Stimulated activated CD4-positive, alpha-beta T cell treated with anti-CD3 and anti-CD28 coated beads, Interleukin-2, amount 100 ng/mL, for 48 hours (primary cell): ENCODE measurements at places on chromosomes 4 and X.

- DNase-seq, result no peak
Observed at GRCh38 chrX:100944601-100945000, 15.9 kb upstream of the XKRX start.

GRCh38 chr4:15325987-15326386, 101.8 kb upstream of the C1QTNF7 start:
- no peak for DNase-seq

DNA sequence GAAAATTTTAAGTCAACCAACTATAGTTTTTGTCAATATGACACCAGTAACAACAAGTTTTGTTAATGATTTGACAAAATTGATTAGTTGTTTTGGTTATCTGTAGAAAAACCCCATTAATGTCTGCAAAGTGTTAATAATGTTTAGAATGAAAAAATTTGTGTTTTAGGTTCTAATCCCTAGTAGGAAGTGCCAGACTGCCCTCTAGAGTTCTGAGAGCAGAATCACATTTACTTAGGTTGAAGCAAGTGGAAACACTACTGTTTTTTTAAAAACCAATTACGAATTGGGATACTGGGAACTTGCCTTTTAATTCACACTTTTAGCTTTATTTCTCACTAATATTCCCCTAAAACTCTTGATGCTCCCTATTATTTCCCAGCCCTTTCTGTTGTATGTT, 101.1 kb upstream of the CYLC1 start:
- DNase-seq, result no peak

- DNase-seq, result no peak
Observed at GRCh38 chr4:174631901-174632758, 109.8 kb upstream of the HPGD start.

GRCh38 chr4:124167602-124168001, 544.9 kb downstream of the ANKRD50 start:
- no peak for DNase-seq

- DNase-seq, result no peak
Observed at GRCh38 chr4:124685851-124686250, 26.7 kb downstream of the ANKRD50 start.

- DNase-seq, result no peak
Observed at GRCh38 chr4:150999086-150999485, 16.0 kb downstream of the LRBA start.

DNA sequence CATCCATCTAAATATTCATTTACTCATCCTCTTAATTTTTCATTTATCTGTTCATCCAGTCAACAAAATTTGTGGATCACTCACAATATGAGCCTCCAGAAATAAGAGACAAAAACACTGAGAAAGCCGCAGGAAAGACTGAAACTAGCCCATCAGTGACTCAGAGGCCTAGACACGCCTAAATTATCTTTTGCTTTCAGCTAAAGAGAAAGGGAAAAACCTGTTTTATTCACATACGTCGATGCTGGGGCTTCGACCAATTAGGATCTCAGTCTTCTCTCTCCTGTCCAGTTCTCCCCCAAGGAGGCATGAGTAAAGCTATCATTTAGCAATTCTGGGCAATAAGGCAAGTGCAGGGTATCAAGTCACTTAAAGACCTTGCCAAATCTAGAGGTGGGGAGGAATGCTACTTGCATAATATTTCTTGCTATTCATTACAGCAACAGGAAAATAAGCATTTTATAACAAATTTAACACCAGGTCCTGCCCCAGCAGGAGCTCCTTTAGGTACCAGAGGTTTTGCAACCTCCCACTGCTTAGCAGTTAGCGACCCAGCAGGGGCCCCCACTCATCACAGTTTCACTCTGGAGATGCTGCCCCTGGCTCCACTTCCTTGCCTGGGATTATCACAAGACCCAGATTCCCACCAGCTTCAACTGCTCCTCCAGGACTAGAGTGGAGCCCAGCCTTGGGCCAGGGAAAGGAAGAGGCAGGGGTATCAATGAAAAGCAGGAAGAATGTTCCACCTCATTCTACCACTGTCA, 30.1 kb upstream of the TMEM154 start:
- no peak for DNase-seq

DNA sequence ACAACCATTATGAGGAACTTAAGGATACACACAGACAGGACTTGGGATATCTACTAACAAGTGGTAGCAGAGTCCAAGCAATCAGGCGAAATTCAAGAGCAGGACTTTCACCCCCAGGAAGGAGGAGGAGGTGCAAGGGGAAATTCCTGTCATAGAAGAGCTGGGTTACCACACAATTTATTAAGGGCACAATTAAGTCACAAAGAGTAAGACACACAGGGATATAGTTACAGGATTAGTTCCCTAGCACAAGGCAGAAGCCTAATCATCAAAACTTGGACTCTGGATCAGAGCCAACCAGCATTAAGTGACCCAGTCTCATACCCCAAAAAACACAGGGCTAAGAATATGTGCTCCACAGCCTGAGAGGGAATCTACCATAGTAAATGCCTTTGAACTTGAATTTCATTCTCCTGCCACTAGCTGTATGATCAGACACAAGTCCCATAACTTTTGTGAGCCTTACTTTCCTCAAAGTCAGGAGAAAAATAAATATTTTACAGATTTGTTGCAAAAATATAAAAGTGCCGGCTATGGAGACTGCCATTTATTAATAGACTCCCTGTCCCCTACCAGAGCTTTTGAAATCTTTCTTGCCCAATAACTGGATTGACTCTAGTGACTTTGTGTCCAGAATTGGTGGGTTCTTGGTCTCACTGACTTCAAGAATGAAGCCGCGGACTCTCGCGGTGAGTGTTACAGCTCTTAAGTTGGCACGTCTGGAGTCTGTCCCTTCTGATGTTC, 87.0 kb downstream of the SYNPO2 start:
- no peak for DNase-seq

DNA sequence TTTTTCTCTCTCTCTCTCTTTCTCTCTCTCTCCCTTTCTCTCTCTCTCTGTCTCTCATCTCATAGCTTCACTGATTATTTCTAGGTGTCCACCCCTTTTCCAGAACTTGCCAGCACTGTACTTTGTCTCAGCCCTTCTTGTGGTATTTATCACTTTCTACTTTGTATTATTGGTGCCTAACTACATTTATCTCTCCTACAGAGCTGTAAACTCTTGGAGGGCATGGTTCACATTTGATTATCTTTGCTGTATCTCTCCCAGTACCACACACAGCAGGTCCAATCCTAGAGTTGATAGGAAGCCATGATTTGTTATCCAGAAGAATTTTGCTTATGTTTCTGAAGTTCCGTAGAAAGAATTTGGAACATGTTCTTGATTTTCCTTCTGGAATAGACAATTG, 5.2 kb upstream of the PRKG2 start:
- no peak for DNase-seq

GRCh38 chr4:82820689-82821088, 22.1 kb upstream of the SCD5 start:
- no peak for DNase-seq

DNA sequence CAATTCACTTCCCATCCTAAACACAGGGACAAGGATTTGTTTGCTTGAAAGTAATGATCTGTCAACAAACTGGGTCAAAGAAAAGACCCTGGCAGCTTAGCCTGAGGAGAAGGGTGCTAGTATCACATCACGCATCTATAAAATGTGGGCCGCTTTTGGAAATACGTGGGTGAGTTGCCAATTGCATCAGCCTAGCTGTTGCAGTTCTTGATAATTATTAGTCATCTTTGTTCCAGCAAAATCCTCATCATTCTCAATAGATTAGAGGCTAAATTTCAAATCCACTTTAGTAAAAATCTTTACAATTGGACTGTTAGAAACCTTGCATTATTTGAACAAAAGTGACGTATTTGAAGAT, 33.6 kb upstream of the TAPT1 start:
- peak; percentile 13 for DNase-seq

- no peak for DNase-seq
Observed at GRCh38 chr4:70737409-70737808, 15.6 kb downstream of the RUFY3 start.

GRCh38 chrX:19065535-19065934, 56.7 kb downstream of the ADGRG2 start:
- DNase-seq, result no peak

DNA sequence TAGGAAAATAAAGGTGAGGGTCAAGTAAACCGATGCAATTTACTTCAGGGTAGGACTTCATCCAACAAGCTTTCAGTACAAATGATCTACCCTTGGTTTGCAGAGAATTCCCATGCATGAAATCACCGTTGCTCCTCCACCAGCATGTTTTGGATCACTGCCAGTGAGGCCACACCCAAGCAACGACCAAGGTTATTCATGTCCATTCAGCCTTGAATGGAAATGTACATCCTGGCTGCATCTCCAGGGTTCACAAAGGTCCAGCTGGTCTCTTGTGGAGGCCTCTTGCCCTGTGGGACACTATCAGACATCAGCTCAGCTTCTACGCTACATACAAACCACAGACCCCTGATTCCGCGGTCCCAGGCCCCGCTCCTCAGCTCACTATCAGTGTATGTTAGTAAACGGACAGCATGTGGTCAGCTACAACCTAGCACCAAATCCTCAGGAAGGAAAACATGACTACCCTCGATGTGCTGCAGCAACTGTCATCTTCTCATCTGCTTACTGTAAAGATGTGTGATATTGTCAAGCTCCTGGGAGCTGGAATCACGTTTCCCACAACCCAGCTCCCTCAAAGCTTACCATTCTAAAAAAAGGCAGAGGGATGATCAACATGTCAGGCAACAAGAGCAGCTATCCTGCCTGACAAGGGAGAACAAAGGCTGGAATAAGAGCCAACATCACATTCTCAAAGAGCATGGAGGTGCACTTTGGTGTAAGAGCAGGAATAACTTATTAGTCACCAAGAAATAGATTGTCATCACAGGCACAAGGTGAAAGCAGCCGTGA, 4.9 kb downstream of the LYAR start:
- no peak for DNase-seq

GRCh38 chr4:4460759-4461158, 73.9 kb downstream of the NSG1 start:
- DNase-seq, result no peak

GRCh38 chrX:107452581-107452980, 3.1 kb downstream of the FRMPD3 start:
- no peak for DNase-seq

DNA sequence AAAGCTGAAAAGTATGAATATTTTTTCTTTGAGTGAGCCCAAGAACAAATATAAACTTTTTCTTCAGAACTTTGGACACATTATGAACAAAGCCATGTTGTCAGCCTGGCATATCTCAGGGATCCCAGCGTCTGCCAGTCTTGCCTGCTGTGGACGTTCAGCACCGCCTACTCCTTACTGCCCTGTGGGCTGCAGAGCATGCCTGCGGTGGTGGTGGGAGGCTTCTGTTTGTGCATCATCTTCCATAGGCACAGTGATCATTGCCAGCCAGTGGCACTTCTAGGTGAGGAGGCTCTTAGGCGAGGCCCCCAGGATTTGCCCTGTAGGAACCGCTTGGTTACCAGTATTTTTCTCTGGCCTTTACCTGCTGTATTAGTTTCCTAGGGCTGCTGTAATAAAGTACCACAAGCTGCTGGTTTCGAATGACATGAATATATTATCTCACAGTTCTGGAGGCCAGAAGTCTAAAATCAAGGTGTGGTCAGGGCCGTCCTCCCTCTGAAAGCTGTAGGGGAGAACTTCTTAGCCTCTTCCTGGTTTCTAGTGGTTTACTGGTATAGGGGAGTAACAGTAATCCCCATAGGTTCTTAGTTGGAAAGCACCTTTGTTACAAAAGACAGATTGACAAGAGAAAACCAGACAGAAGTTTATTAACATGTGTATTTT, 15.4 kb downstream of the ANXA3 start:
- no peak for DNase-seq

- DNase-seq, result no peak
Observed at GRCh38 chr4:121073004-121073435, 685 bp upstream of the NDNF start.

GRCh38 chrX:42732506-42732905, 45.5 kb downstream of the PPP1R2C start:
- no peak for DNase-seq

DNA sequence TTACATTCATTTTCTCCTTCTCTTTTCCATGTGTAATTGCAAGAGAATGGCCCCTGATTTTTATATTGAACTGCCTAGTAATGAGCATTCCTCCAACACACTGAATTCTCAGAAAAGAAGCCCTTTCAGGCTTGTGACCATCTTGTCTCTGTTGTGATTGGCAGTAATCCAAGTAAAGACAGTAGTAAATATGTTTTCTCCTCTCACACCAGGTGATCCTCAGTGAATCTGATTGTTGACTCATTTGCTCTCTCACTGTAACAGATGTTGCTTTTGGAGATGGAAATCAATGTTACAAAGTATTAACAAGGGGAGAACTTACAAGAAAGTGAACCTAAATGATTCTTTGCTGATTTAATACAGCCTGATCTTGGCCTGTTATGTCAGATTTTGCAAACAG, 271.0 kb downstream of the AFF2 start:
- no peak for DNase-seq

DNA sequence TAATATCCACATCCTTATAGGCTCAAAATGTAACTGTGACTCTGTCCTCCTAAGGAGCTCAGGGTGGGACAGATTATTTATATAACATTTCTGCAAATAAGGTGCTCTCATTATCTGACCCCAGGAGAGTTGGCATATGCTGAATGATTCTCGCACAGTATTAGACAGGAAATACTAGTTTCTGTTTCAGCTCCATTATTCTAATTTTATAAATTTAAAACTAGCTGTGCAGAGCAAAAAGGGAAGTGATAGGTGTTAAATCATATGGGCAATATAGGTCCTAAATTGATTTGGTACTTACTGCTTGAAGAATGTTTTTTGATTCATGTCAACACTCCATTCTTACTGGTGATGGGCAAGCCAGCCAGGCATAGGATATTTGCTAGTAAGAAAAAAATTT, 141.5 kb downstream of the GLRA2 start:
- no peak for DNase-seq

- DNase-seq, result no peak
Observed at GRCh38 chrX:47608130-47608810, 11.4 kb downstream of the SYN1 start.

DNA sequence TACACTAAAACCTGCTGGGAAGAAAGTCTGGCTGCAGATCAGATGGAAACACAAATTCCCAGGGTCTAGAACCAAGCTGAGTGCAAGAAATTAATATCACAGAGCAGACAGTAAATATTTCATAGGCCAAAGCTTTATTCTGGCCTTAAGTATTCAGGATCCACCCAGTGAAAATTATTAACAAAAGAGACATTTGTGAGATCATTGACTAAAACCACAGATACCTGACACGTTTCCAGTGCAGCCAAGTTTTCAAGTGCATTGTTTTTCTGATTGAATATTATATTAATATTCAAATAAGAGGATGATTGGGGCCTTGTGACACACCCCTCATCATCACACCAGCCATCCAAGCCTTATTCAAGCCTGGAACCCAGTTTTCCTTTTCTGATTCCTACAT, 10.3 kb downstream of the ELOVL6 start:
- DNase-seq, result no peak

GRCh38 chr4:3091464-3091863, 17.0 kb downstream of the HTT start:
- no peak for DNase-seq

DNA sequence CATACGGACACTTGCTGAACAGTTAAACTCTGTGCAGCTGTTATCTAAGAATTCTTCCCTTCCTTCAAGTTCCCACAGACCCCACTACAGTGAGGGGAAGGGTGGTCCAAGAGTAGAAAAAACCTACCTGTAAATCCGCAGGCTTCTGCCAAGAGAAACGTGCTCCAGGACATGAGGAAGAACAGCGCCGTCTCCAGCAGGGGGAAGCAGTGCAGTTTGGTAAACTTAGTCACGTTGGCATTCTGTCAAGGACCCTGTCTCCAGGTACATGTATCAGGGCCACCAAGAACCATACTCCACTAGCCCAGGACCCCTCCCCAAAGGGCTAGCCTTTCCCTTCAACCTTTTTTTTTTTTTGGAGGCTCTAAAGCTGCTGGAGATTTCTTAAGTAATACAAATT, 79.9 kb downstream of the CHST7 start:
- no peak for DNase-seq
